Kidney glomerular epithelial cell (primary cell): ENCODE measurements at places on chromosomes 7 and 10.

DNA sequence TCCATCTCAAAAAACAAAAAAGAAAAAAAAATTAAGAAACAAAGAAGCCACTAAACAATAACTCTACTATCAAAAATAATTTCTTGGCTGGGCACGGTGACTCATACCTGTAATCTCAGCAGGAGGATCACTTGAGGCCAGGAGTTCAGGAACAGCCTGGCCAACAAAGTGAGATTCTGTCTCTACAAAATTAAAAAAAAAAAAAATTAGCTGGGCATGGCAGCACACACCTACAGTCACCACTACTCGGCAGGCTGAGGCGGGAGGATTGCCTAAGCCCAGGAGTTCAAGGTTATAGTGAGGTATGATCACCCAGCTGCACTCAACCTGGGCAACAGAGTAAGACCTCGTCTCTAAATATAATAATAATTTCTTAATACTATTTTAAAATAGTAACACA is 69.0 kb downstream of the PARD3 start:
- no peak for DNase-seq

DNA sequence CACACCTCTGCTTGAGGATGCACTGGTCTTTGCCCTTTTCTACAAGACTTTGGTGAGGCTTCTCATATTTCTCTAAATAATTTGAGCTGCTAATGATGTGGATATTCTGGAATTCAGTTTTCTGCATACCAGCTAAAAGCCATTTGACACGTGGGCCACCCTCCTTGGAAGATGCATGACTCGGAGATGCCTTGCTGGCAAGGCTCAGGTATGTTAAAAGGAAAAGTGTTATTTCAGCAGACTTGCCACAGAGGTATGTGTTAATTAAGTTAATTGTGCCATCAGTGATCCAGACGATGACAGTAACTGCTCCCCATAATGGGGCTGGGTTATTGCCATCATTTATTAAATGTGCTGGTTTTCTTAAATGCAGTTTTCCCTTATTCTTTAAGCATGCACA is 8.8 kb upstream of the GFRA1 start:
- DNase-seq = no peak

- DNase-seq = no peak
Observed at GRCh38 chr10:1558906-1559305, 178.4 kb downstream of the ADARB2 start.

GRCh38 chr7:82430500-82431465 is 12.8 kb downstream of the CACNA2D1 start:
- DNase-seq = no peak

DNA sequence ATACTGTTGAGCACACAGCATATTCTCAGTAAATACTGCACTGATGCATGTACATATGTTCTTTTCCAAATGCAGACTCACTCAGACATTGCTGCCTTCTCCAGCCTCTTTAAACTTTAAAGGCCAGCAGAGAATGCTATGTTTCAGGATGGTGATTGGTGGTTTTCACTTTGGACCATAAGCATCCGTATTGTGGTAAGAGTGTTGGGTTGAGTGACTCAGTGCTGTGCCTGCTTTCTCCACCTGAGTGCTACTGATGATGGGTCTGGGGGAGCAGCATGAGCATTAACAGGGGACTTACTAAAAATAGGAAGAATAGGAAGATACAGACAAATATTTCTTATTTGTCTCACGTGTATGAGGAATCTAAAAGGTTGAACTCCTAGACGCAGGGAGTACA is 56.3 kb upstream of the ZNF92 start:
- DNase-seq = no peak

GRCh38 chr10:78277314-78278057 is 243.8 kb downstream of the RPS24 start:
- DNase-seq = no peak

DNA sequence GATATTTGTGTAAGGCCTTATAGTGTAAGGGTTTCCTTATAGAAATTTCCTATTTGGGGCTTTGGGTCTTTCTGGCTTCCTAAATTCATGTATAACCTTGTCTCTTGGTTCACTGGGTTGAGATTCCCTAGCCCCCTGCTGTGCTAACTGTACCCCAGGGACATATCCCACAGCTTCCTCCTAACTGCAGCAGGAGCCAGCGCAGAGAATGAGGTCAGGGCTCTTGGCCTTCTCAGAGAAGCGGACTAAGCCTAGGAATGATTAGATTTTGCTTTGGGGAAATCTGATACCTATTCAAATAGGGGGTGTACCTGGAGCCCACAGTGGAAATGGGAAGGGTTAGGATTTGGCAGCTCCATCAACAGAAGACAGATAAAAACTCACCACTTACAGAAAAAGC is 138.1 kb upstream of the EFCAB10 start:
- DNase-seq = no peak

GRCh38 chr7:73766556-73767229 is 3.4 kb downstream of the CLDN3 start:
- DNase-seq = no peak

DNA sequence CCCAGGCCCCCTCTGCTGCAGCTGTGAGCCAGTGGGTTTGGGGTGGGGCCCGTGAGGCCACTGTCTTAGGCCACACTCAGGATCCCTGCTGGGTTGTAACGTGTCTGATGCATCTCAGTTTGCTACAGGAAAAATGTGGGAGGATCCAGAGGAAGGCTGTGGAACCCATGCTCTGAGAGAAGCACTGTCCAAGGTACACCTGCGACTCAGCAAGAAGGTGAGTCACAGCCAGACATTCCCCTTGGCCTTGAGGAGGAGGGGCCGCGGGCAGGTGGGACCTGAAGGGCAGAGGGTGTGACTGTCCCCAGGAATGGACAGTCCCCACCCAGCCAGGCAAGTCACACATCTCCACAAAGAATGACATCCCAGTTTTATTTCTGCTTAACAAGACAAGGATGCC is 27.8 kb upstream of the C10orf120 start:
- DNase-seq = no peak

DNA sequence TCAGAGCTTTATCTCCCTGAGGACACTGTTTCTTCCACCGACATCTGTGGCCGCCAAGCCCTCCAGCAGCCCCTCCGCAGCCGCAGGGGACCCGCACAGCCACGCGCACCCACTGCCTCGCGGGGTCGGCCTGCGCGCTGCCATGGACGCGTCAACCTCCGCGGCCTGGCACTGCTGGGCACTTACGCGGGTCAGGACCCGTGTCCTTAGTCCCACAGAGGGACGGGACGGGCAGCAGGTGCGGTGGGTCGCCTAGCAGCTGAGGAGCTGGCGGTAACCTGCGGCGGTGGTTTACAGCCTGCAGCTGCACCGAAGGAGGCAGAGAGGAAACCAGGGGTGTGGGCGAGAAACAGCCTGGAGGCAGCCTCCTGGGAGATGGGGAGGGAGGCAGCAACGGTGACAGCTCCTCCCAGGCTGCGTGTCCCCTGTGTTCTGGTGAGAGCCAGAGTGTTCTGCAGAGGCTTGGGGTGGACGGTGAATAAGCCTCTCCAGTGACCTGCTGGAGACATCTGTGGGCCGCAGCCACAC is 61.3 kb downstream of the SEC61G start:
- no peak for DNase-seq

- no peak for DNase-seq
Observed at GRCh38 chr7:36946401-36946739, 222.1 kb upstream of the AOAH start.

- DNase-seq = no peak
Observed at GRCh38 chr10:23610626-23611307, 171.9 kb downstream of the OTUD1 start.

- DNase-seq = no peak
Observed at GRCh38 chr7:56019501-56019900, 31.7 kb downstream of the PSPH start.

DNA sequence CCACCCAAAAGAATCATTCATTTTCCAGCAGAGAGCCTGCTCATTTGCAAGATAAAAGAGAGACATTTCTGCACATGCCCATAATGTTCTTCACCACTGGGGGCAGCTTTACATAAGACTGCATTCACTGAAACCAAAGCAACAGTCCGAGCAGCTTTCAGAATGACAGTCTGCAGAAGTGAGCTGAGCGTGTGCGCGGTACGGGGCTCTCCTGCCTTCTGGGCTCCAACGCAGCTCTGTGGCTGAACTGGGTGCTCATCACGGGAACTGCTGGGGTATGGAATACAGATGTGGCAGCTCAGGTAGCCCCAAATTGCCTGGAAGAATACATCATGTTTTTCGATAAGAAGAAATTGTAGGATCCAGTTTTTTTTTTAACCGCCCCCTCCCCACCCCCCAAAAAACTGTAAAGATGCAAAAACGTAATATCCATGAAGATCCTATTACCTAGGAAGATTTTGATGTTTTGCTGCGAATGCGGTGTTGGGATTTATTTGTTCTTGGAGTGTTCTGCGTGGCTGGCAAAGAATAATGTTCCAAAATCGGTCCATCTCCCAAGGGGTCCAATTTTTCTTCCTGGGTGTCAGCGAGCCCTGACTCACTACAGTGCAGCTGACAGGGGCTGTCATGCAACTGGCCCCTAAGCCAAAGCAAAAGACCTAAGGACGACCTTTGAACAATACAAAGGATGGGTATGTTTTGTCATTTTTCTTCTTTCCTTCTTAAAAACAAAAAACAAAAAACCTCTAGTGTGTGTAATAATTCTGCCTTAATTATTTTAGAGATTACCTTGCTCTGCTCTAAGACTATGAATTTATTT is at the start of gene LRRTM3:
Gene LRRTM3, plus strand, starts transcription at position 141 of the 820 bp plus-strand sequence.
- DNase-seq = peak; percentile 72

GRCh38 chr7:92002720-92003119 is 62.1 kb downstream of the AKAP9 start:
- DNase-seq = no peak

- DNase-seq = no peak
Observed at GRCh38 chr10:16799621-16800020, 17.6 kb downstream of the RSU1 start.

DNA sequence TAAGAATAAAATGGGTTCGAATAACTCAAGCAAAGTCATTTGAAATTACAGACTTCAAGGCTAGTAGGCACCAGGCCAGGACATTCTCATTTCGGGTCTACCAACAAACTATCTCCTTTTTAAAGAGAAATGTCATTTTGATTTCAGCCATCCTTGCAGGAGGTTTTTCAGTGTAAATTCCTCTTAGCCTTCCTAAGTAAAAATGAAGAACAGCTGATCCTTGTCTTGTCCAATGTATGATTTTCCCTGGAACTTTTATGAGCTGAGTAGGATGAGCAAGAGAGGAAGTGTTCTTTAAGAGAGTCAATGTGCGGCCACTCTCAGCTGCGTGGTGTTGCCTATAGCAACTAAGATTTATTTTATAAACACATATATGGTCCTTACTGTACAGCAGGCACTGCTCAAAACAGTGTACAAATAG is 110.1 kb downstream of the PLCE1 start:
- DNase-seq = no peak

DNA sequence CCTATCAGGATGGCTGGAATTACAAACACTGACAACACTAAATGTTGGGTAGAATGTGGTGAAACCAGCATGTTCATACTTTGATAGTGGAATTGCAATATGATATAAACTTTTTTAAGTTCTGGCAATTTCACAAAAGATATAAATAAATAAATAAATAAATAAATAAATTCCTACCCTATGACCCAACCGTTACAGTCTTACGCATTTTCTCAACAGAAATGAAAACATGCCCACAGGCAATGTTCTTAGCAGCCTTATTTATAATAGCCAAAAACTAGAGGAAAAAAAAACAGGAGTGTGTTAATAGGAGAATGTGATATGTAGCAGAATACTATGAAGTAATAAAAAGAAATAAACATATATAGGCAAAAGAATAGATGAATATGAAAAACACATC is 318.9 kb downstream of the IPMK start:
- no peak for DNase-seq

- DNase-seq = peak; percentile 27
Observed at GRCh38 chr10:38054361-38054797, 39.8 kb upstream of the ZNF37A start.

- no peak for DNase-seq
Observed at GRCh38 chr7:142808802-142809583, 38.2 kb downstream of the PRSS2 start.

DNA sequence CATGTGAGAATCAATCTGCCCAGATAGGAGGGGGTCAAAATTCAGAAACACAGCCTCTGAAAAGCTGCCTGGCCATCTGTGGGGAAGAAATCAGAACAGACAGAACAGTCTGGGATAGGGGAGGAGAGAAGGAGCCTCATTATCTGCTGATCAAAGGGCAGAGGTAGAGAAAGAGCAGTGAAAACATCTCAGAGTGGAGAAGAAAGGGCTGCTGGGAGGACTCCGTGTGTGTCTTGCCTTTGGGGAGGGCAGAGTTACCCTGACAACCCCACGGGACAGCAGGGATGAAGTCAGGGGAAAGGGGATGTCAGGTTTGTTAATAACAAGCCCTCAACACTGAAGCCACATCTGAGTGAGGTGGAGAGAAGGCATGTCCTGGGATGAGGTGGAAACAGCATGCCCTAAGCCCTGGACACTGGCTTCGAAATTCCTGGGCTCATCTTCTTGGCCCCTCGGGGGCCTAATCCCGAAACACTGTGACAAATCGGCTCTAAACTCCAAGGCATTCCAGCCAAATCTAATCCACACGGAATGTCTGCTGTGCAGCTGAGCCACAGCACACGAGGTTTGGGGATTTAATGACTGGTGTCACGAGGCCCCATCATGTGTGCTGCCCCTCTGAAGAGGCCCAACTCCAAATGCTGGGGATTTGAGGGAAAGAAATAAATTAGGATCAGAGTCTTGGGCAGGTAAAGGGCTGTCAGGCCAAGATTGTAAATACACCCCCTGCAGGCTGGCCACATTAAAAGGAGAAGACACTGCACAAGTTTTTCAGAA is 82.8 kb upstream of the FGFR2 start:
- DNase-seq = no peak

GRCh38 chr7:156039971-156040677 is 227.9 kb upstream of the SHH start:
- DNase-seq = no peak

GRCh38 chr7:28973591-28973990 is 15.5 kb upstream of the TRIL start:
- no peak for DNase-seq

DNA sequence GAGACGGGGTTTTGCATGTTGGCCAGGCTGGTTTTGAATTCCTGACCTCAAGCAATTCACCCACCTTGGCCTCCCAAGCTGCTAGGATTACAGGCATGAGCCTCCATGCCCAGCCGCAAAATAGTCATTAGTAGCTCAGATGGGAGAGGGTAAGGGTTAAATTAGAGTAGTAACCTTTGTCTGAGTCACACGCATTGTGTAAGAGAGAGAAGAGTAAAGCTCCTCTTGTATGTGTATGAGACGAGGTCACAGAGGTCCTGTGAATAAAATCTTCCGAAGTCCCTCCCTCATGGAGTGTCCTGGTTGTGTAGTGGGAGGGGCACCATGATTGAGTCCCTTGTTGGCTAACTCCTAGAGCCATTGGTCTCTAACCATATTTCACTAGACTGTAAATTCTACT is 85.2 kb upstream of the CDC14C start:
- DNase-seq = no peak
